ENCODE measurements at places on chromosomes 3 and 15. TPM values are rescaled to one million over a fixed set of nuclear protein-coding genes. Genes with fewer than 3 reads are reported as not detected.

GRCh38 chr3:152279479-152279878 is 10.8 kb downstream of the MBNL1 start:
- no peak for DNase-seq
- H3K36me3 ChIP-seq, result no peaks in the 10 kb centered on the region
- H3K4me3 ChIP-seq, result no peak overlapping the region
- H3K27ac ChIP-seq, result peak overlapping the region; percentile 98
- H3K4me1 ChIP-seq, result peaks cover 100% of the 10 kb centered on the region

The TTLL13 gene
- not detected for total RNA-seq

The OIP5 gene
- total RNA-seq, result not detected

The SERPINI2 gene
- total RNA-seq, result not detected

The LRRIQ4 gene
- total RNA-seq, result not detected

The COL6A6 gene
- total RNA-seq, result under 0.01 TPM

The PLA1A gene
- 2.1 TPM for total RNA-seq

The P2RY13 gene
- 2.0 TPM for total RNA-seq

- H3K4me3 ChIP-seq, result no peak overlapping the region
- H3K27ac ChIP-seq, result no peak overlapping the region
- no peaks in the 10 kb centered on the region for H3K4me1 ChIP-seq
- H3K27me3 ChIP-seq, result no peaks in the 10 kb centered on the region
- no peaks in the 10 kb centered on the region for H3K36me3 ChIP-seq
- no peak for DNase-seq
Observed at GRCh38 chr3:132001999-132002398, 32.8 kb downstream of the CPNE4 start.

All from esophagus muscularis mucosa (tissue), 4 donors.